ENCODE measurements at places on chromosomes 12 and 14. TPM values are rescaled to one million over a fixed set of nuclear protein-coding genes. Genes with fewer than 3 reads are reported as not detected.
A peak's percentile ranks its signal among the peaks of the same experiment; 100 is the strongest.

TUBA1A gene
- 383 TPM for polyA plus RNA-seq

DNA sequence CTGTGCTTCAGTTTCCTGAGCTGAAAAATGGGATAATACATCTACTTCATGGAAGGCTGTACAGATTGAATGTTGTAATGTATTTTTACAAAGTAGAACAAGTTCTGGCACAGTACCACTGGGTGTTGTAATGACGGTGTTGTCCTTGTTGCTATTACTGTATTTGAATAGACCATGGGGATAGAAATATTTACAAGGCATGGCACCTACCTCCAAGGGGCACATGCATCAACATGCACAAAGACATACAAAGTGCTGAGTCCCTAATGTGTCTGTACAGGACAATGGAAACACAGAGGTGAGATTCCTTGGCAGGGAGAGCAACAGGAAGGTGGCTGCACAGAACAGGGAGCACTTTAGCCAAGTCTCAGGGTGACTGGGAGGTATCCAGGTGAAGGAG is 930.6 kb upstream of the TMEM132C start:
- no peak overlapping the region for H3K27ac ChIP-seq
- H3K36me3 ChIP-seq: no peaks in the 10 kb centered on the region
- H3K27me3 ChIP-seq: no peaks in the 10 kb centered on the region
- H3K4me3 ChIP-seq: no peak overlapping the region

- H3K4me1 ChIP-seq: peaks cover 4% of the 10 kb centered on the region
- no peak overlapping the region for H3K4me3 ChIP-seq
- no peaks in the 10 kb centered on the region for H3K36me3 ChIP-seq
- H3K27me3 ChIP-seq: peaks cover 71% of the 10 kb centered on the region
Measured at GRCh38 chr14:99837822-99838221, 44.6 kb downstream of the EML1 start.

- H3K4me3 ChIP-seq: peak overlapping the region; percentile 66
- DNase-seq: no peak
Measured at GRCh38 chr12:70468741-70469140, 102.7 kb downstream of the KCNMB4 start.

DNA sequence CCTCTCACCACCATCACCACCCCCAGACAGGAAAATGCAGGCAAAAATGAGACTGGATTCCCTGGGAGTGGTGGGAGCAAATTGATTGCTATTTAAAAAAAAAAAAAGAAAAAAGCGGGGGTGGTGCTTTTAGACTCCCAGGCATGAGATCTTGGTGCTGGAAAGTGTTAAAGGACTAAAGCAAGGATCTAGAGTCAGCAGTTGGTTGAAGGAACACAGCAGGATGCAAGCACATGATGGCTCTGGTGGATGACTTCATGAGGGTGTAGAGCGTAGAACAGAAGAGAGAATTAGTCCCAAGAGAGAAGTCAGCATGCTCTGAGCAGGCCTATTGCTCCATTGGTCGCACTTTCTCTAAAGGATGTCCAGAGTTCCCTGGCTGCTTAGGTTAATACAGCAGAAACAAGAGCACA is 183.8 kb upstream of the HMGA2 start:
- no peaks in the 10 kb centered on the region for H3K27me3 ChIP-seq
- H3K27ac ChIP-seq: no peak overlapping the region
- H3K36me3 ChIP-seq: no peaks in the 10 kb centered on the region
- H3K4me3 ChIP-seq: no peak overlapping the region
- no peak for DNase-seq

GRCh38 chr14:75200451-75200850 is 24.0 kb upstream of the TMED10 start:
- no peaks in the 10 kb centered on the region for H3K36me3 ChIP-seq
- DNase-seq: no peak
- H3K27me3 ChIP-seq: no peaks in the 10 kb centered on the region
- peak overlapping the region; percentile 67 for H3K27ac ChIP-seq
- peaks cover 9% of the 10 kb centered on the region for H3K4me1 ChIP-seq

DNA sequence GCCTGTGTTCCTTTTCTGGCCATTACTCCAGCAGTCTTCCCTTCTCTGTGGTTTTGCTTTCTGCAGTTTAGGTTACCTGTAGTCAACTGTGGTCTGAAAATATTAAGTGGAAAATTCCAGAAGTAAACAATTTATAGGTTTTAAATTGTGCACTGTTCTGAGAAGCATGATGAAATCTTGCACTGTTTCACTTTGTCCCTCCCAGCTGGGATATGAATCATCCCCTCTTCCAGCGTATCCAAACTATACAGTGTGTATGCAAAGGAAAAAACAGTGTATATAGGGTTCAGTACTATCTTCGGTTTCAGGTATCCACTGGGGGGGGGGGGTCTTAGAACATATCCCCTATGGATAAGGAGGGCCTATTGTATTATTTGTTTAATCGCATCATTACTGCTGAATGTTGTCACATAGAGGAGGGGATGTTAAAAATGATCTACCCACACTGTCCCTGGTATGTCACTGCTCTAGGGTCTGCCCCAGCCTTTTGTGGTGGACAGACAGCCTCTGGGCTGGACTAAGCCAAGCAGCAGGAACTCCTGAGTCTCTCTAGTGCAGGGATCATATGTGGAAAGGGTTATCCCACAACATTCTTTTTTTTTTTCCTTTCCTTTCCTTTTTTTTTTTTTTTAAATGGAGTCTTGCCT is 109.1 kb upstream of the MAX start:
- H3K4me3 ChIP-seq: no peak overlapping the region
- peaks cover 56% of the 10 kb centered on the region for H3K4me1 ChIP-seq
- no peak for DNase-seq

GRCh38 chr14:32618991-32619390 is 289.9 kb downstream of the AKAP6 start:
- H3K4me1 ChIP-seq: peaks cover 3% of the 10 kb centered on the region
- no peak for DNase-seq

PARPBP gene
- 2.3 TPM for polyA plus RNA-seq

- peaks cover 90% of the 10 kb centered on the region for H3K27me3 ChIP-seq
- DNase-seq: no peak
- peak overlapping the region; percentile 91 for H3K4me3 ChIP-seq
- H3K4me1 ChIP-seq: peaks cover 32% of the 10 kb centered on the region
Measured at GRCh38 chr12:48002773-48003218, 1.5 kb downstream of the COL2A1 start.

CLEC12A gene
- 0.43 TPM for polyA plus RNA-seq

DNA sequence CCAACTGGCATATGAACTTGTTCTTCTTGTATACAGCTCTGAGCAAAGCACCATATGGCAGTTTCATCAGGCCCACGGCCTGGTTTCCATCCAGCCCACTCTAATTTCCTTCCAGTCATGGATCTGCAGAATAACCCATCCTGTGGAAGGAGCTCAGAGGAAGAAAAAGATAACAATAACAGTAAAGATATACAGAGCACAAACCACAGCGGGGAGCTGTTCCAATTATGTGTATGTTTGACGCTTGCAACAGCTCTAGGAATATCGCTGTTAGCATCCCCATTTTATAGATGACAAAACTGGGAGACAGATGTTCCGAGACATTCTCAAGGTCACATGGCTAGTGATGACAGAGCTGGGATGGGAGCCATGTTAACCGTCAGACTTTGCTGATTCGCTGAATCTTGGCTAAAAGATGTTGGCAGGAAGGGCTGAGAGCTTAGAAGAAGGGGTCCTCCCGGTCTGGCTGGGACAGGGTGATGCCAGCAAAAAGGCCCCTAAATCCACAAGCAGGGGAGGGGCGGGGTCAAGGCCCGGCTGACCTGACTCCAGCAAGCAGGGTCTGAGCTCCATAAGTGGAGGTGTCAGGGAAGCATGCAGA is 34.4 kb upstream of the CIPC start:
- no peak overlapping the region for H3K27ac ChIP-seq
- no peaks in the 10 kb centered on the region for H3K36me3 ChIP-seq
- H3K4me3 ChIP-seq: no peak overlapping the region
- peaks cover 20% of the 10 kb centered on the region for H3K4me1 ChIP-seq
- no peak for DNase-seq
- H3K27me3 ChIP-seq: peaks cover 2% of the 10 kb centered on the region

MORN3 gene
- not detected for polyA plus RNA-seq

DNA sequence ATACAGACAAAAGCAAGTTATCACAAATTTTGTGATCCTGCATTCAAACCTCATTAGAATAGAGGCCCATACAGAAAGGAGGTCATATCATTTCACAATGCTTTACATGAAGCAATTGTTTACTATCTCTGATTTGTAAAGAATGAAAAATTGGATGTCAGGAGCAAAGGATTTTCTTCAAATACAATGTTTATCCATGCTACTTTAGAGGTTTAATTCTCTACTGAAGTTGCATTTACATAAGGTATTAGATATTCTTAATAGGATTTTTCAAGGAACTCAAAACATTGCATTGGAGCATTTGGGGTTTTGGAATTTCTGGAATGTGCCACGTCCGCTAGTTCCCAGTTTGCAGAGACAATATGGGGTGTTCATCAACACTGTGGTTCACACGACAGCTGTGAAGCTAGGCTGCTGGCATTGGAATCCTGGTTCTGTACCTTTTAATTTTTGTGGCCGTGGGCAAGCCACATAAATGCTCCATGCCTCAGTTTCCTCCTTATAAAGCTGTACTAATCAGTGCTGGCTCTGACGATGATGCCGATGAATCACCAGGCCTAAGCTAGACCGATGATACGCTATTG is 174.8 kb downstream of the APAF1 start:
- H3K27ac ChIP-seq: no peak overlapping the region
- H3K36me3 ChIP-seq: no peaks in the 10 kb centered on the region
- no peak for DNase-seq
- peaks cover 41% of the 10 kb centered on the region for H3K27me3 ChIP-seq
- no peaks in the 10 kb centered on the region for H3K4me1 ChIP-seq

DNA sequence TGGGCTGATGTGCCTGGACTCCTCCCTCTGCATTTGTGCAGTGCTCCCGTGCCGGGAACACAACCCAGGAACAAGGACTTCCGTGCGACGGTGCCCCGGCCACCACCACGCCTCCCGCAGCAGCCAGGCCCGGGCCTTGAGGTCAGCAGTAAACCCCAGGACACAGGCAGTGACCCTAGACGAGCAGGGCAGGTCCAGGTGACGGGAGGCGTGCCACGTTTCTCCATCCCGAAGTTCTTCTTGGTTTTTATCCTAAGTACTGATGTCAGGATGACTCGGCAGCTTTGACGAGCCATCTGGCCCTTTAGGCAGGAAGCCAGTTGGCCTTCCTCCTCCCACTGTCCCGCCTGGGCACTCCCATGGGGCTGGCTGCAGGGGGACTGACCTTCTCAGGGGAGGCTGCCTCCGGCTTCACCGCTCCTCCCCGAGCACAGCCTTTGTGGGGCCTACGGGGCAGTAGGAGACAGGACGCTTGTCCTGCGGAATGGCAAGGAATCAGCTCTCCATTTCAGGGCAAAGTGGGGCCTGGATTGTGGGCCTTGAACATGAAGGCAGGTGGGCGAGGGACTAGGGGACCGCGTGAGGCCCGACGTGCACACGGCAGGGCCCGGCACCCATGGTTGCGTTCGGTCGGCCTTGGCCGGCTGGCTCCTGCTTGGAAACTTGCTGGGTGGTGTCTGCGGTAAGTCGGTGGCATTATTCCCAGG is 94.1 kb downstream of the FBXL14 start:
- no peak overlapping the region for H3K27ac ChIP-seq
- H3K36me3 ChIP-seq: no peaks in the 10 kb centered on the region
- no peak overlapping the region for H3K4me3 ChIP-seq
- H3K27me3 ChIP-seq: peaks cover 18% of the 10 kb centered on the region

GRCh38 chr14:55752580-55753390 is 172.8 kb downstream of the KTN1 start:
- H3K4me1 ChIP-seq: no peaks in the 10 kb centered on the region
- no peaks in the 10 kb centered on the region for H3K27me3 ChIP-seq
- no peaks in the 10 kb centered on the region for H3K36me3 ChIP-seq
- H3K4me3 ChIP-seq: no peak overlapping the region
- no peak for DNase-seq
